ENCODE measurements at places on chromosomes 6 and 20. TPM values are rescaled to one million over a fixed set of nuclear protein-coding genes. Genes with fewer than 3 reads are reported as not detected.

BNIP5 gene
- not detected for total RNA-seq

ULBP2 gene
- total RNA-seq = 6.5 TPM

TPX2 gene
- total RNA-seq = 120 TPM

OOEP gene
- not detected for total RNA-seq

VPS52 gene
- 35.5 TPM for total RNA-seq

PLCB4 gene
- 3.5 TPM for total RNA-seq

TRIM39 gene
- 11.4 TPM for total RNA-seq

MCHR2 gene
- not detected for total RNA-seq

SMIM29 gene
- total RNA-seq = 17.8 TPM

SCRT2 gene
- not detected for total RNA-seq

RBM24 gene
- total RNA-seq = 4.8 TPM

SEL1L2 gene
- total RNA-seq = not detected

HLA-DPB1 gene
- total RNA-seq = 20.8 TPM

GSTA2 gene
- total RNA-seq = not detected
